ENCODE measurements at places on chromosomes 12 and 14.

GRCh38 chr12:52137746-52138145, 54.1 kb downstream of the KRT80 start:
- DNase-seq = no peak

GRCh38 chr12:9248435-9248834, 40.2 kb upstream of the PZP start:
- no peak for DNase-seq

DNA sequence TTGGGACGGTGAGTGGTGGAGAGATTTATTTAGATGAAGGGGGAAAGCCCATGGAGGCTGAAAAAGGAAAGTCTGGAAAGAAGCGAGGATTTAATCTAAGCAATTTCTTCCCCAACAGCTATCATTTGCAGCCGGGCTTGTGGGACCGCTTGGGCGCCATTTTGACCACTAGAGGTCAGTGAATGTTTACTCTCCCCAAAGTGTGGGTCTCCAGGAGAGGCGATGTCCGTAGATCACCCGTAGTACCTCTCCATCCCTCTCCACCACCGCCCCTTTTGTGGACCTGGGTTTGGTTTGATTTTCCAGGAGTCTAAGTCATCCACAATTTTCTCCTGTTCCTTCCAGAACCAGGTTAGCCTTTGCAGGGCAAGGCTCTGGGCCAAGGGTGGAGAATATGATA, 91.2 kb upstream of the PARP11 start:
- no peak for DNase-seq

DNA sequence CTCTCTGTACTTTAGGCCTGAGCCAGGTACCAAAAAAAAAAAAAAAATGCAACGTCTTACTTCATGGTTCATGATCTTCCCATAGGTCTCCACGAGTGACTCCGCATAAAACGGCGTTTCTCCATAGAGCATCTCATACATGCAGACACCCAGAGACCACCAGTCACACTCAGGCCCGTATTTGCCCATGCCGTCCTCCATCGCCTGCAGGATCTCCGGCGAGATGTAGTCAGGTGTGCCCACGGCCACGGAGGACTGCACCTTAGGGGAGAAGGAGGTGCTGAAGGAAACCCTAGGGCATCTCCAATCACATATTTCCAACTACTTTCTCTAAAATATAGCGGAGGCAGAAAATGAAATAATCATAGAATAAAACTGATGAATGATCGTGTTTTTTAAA, 61.0 kb downstream of the AMN start:
- no peak for DNase-seq

DNA sequence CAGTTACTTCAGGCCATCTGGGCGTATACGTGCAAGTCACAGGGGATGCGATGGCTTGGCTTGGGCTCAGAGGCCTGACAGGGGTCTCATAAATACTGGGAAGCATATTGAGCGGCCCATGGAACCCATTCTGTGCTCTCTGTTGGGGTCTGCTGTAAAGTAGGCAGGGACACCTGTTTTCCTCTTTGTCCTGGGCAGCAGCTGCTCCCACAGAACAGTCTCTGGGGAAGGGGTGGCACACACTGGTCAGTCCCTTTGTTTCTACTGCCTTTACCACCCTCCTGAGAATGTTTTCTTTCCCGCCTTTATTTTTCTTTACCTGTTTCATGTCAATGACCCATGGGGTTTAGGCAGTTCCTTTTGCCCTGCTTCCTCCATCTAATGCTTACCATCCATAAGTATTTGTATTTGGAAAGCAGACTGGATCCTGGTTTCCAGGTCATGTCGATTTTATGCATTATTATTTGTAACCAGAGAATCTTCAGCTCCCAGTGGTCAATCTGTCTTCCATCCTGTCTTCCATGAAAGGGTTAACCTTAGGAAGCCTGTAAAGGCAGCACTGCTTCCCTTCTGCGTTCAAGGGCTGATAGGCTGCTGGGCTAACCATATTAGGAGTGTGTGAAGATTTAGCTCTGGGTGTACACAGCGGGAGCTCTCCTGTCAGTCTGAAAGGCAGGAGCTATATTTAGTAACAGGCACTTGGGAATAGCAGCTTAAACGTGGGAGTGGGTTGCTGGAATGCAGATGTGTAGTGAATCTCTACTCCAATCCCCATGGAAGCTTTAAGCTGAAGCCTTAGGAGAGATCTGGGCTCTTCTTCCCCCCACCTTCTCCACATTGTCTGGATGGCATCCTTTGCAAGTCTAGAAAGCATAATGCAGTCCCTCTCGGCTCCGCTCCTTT, 124.0 kb downstream of the DYRK2 start:
- DNase-seq = no peak

DNA sequence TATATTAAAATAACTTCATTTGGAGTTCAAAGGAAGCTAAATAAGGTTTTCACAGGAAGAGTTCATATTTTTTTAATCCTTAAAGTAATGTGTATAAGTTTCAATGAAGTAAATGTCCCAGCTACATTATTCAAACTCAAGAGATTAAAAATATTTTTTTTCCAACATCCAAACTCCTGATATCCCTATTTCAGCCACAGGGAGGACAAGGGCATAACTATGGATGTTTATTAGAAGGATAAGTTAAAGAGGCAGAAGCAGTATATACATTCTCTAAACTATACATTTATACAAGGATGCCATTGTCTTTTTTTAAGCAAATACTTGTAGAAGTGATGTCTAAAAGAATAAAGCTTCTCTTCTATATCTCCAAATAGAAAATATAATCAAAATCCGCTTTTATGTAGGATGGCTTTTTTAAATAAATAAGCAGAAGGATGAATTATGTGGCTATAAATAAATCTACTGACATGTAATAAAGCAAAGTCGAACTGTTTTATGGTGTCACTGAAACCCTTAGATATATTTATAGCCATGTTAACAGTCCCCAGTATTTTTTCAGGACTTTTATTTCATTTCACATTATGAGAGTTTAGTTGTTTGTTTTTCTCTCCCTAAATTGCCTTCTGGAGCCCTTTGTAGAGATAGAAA, 936.5 kb downstream of the DIO2 start:
- no peak for DNase-seq

DNA sequence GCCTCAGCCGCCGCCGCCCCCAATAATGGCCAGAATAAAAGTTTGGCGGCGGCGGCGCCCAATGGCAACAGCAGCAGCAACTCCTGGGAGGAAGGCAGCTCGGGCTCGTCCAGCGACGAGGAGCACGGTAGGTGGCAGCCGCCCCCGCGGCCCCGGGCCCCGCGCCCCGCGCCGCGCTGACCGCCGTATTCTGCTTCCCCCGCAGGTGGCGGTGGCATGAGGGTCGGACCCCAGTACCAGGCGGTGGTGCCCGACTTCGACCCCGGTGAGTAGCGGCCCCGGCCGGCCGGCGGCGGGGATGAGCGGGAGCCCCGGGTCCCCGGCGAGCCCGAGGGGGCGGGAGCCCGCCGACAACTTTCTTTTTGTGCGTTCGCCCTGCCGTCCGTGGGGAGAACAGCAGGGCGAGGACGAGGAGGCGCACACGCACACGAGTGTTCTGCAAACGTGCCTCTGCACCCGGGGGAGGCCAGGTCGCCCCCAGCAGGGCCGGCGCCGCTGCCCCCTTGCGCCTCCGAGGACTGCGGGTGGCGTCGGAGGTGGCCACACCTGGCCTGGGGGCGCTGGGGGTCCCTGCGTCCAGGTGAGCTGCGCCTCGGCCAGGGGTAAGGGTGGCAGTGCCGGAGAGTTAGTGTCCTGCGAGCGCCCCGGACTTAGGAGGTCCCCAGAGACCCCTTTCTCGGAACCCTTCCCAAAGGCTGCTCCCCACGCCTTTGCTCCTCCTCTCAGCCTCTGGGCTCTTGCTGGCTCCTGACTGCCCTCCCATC, 794 bp downstream of the RCOR1 start:
- no peak for DNase-seq

GRCh38 chr14:64788706-64789105, 84.5 kb downstream of the PLEKHG3 start:
- DNase-seq = no peak

DNA sequence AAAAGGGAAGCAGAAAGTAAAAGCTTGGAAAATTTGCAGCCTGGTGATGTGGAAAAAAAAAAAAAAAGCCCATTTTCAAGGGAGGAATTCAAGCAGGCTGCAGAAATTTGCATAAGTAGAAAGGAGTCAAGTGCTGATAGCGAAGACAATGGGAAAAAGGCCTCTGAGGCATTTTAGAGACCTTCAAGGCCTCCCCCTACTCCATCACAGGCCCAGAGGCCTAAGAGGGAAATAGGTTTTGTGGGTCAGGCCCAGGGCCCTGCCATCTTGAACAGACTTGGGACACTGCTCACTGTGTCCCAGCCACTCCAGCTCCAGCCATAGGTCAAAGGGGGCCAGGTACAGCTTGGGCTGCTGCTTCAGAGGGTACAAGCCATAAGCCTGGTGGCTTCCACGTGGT, 13.8 kb upstream of the PRKD1 start:
- no peak for DNase-seq

DNA sequence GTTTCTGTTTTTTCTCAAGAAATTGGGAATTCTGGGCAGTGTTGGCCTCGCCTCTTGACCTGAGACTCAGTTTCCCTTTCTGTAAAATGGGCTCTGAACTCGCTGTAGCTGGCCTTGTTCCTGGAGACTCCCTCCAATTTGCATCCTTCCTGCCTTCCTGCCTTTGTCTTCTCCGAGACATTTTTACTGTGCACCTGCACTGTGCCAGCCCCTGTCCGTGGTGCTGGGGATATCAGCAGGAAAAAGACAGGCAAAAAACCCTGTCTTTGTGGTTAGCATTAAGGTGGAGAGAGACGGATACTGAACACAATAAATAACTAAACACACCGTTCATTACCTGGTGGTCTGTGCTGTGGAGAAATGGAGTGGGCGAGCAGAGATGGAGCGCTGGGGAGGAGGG, 129.8 kb downstream of the AACS start:
- no peak for DNase-seq

DNA sequence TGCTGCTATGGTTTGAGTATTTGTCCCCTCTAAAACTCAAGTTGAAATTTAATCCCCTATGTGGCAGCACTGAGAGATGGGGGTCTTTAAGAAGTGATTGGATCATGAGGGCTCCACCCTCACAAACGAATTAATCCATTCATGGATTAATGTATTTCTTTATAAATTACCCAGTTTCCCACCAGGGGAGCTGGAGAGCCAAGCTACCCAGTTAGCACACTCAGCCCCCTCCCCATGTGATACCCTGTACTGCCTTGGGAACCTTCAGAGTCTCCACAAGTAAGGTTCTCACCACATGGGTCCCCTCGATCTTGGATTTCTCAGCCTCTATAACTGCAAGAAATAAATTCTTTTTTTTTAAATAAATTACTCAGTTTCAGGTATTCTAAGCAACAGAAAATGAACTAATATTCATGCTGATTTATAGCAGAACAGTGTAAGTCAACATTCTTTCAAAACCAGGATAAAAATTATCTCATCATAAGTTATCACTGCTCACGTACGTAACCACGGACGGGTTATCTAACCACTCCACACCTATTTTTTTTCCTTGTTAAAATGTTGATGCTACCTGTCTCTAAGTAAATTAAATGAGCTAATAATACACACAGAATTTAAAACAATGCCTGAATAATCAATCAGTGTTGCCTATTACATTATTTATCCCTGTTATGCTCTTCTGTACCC, 3.6 kb downstream of the NAP1L1 start:
- DNase-seq = no peak

DNA sequence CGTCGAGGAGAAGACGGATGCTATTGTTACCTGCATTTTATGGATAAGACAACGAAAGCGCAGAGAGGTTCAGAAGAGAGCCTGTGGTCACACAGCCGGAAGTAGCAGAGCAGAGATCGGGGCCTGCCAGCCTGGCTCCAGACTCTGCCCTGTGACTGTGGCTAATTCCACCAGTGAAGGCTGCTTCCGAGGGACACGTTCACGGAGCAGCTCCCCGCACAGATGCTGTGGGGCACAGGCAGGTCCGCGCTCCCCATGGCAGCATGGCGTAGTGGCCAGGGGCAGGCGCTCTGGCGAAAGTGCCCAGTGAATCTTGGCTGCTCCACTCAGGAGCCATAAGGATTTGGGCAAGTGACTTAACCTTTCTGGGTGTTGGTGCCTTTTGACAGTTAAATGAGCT, 9.8 kb downstream of the RIMBP2 start:
- no peak for DNase-seq

DNA sequence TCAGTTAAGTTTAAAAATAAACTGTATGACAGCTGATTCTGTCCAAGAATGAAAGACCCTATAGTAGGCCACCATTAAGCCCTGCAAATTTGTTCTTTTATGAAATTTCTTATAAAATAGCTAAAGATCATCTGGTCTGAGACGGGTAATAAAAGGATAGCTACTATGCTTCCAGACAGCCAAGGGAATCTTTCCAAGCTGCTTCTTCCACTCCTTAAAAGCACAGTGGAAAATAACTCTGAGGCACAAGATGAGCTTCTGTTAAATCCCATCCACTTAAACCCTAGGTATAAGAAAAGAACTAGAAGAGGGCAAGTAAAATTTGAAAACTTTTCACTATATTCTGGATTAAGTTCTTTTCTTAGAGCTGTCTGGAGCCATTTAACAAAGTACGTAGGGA, 194.3 kb downstream of the CAPZA3 start:
- no peak for DNase-seq

GRCh38 chr12:95607642-95608041, 56.4 kb upstream of the USP44 start:
- no peak for DNase-seq

DNA sequence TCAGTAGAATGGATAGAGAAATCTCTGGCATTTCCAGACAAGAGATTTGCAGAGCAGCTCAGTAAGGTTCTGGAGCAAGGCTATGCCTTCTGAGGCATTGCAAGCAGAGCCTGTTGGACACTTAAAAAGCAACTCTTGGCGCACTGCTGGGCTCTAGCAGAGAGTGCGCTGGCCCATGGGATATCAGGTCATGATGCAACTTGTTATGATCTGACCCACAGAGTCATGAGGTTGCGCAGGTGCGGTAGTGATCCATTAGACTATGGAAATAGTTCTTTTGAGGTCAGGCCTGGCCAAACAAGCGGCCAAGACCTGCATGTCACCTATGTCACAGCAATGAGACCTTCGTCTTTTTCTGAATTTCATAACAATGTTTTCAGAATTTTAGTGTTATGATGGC, 168.6 kb downstream of the TMTC3 start:
- DNase-seq = no peak

- DNase-seq = no peak
These were observed 171.2 kb upstream of the EGLN3 start for GRCh38 chr14:34122081-34122480.

DNA sequence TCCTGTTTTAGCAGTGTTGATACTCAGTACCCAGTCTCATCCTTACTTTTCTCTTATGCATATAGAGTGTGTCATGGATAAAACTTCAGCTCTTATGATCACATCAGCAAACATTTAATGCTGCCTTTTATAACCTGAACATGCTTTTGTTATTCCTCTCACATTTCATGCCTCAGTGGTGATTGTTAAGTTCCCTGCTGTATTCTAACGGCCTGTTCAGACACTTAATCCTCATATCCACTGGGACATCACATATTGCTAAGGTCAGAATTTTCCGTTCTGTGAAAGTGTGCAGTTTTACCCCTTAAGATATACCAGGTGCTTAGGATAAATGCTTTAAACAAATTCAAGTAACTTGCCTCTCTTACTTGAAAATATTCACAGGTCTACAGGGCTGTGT, 268.7 kb upstream of the SEL1L start:
- DNase-seq = no peak

GRCh38 chr14:73246387-73247150, 9.3 kb downstream of the PAPLN start:
- DNase-seq = no peak

GRCh38 chr12:101256266-101256665, 23.6 kb upstream of the UTP20 start:
- DNase-seq = no peak
